ENCODE measurements at places on chromosomes 12 and 14. TPM values are rescaled to one million over a fixed set of nuclear protein-coding genes. Genes with fewer than 3 reads are reported as not detected.

Gene NOS1
- 6.5 TPM for total RNA-seq

Gene SLC7A8
- 22.9 TPM for total RNA-seq

GRCh38 chr12:65934480-65935115 is 110.3 kb downstream of the HMGA2 start:
- no peak overlapping the region for H3K27ac ChIP-seq
- DNase-seq = no peak
- H3K4me1 ChIP-seq = no peaks in the 10 kb centered on the region

- no peaks in the 10 kb centered on the region for H3K27me3 ChIP-seq
- H3K27ac ChIP-seq = no peak overlapping the region
- H3K36me3 ChIP-seq = no peaks in the 10 kb centered on the region
- no peak for DNase-seq
- H3K4me1 ChIP-seq = peaks cover 17% of the 10 kb centered on the region
These were observed 81.3 kb downstream of the SSPN start for GRCh38 chr12:26276709-26277108.

DNA sequence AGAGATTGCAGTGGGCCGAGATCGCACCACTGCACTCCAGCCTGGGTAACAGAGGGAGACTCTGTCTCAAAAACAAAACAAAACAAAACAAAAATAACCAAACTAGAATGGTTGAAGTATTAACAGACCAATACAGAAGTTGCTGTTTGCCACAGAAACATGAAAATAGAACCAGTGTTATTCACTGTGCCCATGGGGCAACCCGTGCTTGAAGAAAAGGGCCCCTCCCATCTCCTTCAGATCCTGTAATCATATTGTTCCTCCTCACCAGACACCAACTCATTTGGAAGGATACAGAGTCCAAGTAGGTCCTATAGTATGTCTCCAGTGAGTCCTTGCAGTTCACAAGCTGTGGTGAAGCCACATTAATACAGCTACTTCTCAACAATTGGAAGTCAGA is 30.9 kb downstream of the SLC35F4 start:
- H3K27me3 ChIP-seq = no peaks in the 10 kb centered on the region
- H3K36me3 ChIP-seq = no peaks in the 10 kb centered on the region
- no peak for DNase-seq
- H3K4me3 ChIP-seq = no peak overlapping the region
- H3K4me1 ChIP-seq = no peaks in the 10 kb centered on the region

- no peaks in the 10 kb centered on the region for H3K36me3 ChIP-seq
- H3K27ac ChIP-seq = no peak overlapping the region
These were observed 7.5 kb downstream of the DHRS2 start for GRCh38 chr14:23643533-23644194.

- no peak overlapping the region for H3K4me3 ChIP-seq
- no peaks in the 10 kb centered on the region for H3K4me1 ChIP-seq
- no peak for DNase-seq
- no peak overlapping the region for H3K27ac ChIP-seq
- no peaks in the 10 kb centered on the region for H3K27me3 ChIP-seq
These were observed 18.0 kb downstream of the PHLDA1 start for GRCh38 chr12:76013603-76014002.

- no peaks in the 10 kb centered on the region for H3K27me3 ChIP-seq
- H3K4me1 ChIP-seq = no peaks in the 10 kb centered on the region
- no peak overlapping the region for H3K4me3 ChIP-seq
- H3K27ac ChIP-seq = no peak overlapping the region
These were observed 190.4 kb upstream of the CPNE8 start for GRCh38 chr12:39095636-39096330.

GRCh38 chr14:76775695-76776427 is 14.6 kb downstream of the VASH1 start:
- no peak for DNase-seq
- H3K27ac ChIP-seq = no peak overlapping the region
- peaks cover 15% of the 10 kb centered on the region for H3K4me1 ChIP-seq
- H3K27me3 ChIP-seq = no peaks in the 10 kb centered on the region

GRCh38 chr12:77232045-77232444 is 166.7 kb upstream of the E2F7 start:
- no peak for DNase-seq
- no peaks in the 10 kb centered on the region for H3K27me3 ChIP-seq
- no peak overlapping the region for H3K27ac ChIP-seq
- no peaks in the 10 kb centered on the region for H3K4me1 ChIP-seq
- H3K4me3 ChIP-seq = no peak overlapping the region

DNA sequence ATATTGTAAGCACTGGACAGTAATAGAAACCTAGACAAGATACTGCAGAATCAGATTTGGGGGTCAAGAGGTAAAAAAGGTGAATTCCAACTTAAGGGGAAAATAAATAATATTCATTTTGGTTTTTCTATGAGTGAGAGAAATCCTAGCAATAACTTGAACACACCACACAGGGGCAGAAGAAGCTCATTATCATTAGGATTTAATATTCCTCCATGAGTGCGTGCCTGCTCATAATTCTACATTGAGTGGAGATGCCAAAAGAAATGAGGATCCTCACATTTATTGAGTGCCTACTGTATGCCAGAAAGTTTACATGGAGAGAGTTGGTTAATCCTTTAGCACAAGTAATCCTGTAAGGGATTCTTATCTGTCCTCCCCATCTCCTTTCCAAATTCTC is 40.5 kb upstream of the C14orf132 start:
- no peak overlapping the region for H3K27ac ChIP-seq
- peak; percentile 16 for DNase-seq
- no peak overlapping the region for H3K4me3 ChIP-seq
- no peaks in the 10 kb centered on the region for H3K27me3 ChIP-seq
- H3K4me1 ChIP-seq = no peaks in the 10 kb centered on the region
